Muscle of back (tissue), 13 donors: ENCODE measurements at places on chromosomes 5 and 9.
A peak's percentile ranks its signal among the peaks of the same experiment; 100 is the strongest.

- peak; percentile 72 for DNase-seq
Measured at GRCh38 chr5:14407746-14408175, 173.8 kb upstream of the OTULINL start.

GRCh38 chr5:133404724-133405123, 207.6 kb downstream of the FSTL4 start:
- DNase-seq: no peak

DNA sequence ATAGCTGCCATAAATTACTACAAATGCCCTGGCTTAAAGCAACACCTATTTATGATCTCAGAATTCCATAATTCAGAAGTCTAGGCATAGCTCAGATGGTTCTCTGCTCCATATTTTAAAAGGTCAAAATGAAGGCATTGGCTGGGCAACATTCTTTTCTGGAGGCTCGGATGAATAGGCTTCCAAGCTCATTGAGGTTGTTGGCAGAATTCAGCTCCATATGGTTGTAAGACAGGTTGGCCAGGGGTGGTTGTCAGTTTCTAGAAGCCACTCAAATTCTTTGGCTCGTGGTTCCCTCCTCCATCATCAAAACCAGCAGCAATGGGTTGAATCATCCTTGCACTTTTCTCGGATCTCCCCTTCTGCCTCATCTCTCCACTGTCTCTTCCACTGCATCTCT, 49.4 kb downstream of the TGFBR1 start:
- no peak for DNase-seq

DNA sequence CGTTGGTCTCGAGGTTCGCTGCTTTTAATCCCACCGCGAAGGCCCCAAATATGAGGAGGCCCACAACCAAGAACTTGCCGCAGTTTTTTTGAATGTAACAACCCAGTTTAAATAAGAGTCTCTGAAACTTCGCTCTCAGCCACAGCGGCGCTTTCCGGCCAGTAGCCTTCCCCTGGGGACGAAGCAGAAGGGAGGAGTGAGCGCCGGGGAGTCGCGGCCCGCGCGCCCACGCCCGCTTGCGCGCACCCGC, 10.4 kb downstream of the PTCH1 start:
- DNase-seq: no peak

- no peak for DNase-seq
Measured at GRCh38 chr9:37752642-37753488, 740 bp upstream of the TRMT10B start.

DNA sequence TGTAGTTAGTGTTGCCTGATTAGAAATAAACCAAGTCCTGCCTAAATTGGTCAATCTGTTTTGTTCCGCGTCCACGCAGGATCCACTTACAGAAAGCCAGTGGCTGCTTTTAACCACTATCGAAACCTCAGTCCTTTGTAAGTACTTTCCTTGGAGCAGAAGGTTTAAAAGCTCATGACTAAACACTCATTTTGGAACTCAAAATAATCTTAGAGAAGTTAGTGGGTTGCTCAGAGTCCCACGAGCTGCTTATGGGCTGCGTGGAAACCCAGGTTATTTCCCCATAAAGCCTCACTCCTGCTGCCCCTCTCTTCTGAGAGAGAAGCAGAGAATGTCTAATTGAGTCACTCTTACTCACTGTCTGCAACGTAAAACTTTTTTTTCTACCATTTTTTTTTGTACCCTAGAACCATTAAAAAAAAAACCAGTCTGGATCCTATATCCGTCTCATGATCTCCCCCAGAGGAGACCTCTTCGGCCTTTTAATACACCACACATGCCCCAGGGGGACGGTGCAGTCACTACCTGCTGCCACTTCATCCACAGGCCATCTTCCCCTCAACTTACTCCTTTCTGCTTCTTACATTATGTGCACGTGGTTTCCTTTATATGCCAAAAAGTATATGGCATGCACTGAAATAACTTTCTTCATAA, 7.6 kb downstream of the BASP1 start:
- no peak for DNase-seq

DNA sequence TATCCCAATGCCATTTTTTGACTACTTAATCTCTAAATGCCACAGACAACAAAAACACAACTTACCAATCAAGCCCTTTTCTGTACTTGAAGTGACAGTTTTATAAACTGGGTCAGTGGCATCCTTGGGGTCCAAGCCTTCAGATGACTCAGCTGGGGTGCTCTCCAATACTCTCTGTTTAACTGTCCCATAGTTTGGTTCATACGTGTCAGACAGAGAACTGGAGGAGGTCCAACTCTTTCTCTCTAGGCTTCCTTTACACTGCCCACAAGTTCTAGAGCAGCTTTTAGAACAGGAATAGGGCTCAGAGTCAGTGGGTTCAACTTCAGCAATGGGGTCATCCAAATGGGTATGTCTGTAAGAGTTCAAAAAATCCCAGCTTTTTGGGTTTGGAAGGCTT, 166.9 kb downstream of the CDC42SE2 start:
- DNase-seq: no peak

- peak; percentile 77 for DNase-seq
Measured at GRCh38 chr9:129696944-129697655, 31.7 kb downstream of the PRRX2 start.

DNA sequence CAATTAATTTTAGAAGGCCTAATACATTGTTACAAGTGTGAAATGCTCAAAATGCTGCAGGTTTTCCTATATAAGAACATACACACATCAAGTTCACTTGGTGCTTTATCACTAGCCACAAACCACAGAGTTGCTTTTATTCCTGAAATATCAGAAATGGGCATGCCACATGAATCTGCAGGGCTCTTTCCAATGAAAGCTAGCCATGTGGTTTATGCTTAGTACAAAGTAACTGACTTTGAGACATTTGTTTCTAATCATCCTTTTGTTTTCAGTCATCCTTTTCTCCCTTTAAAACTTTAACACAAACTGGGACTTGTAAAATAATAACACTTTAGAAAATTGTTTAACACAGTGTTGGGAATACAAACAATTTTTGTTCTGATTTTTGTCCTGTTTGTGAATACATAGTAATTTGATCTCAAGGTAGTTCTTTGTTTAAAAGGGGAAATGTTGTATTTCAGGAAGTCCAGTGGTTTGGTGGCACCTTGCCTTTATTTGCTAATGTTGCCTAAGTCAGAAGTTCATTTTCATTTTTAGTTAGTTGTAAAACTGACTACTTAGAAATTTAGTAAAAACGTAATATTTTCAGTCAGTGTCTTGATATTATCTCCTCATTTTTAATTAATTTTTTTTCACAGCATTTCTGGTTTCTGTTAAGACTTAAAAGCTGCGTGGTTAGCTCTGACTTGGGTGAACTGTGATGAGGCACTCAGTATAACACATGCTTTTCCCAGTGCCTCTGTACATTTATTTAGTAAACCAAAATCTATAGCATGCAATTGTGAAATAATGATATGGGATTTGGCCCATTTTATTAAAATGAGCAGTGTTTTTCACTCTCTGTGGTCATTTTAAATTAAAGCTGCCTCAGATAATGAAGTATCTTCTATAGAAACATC, 18.6 kb downstream of the PRDM6 start:
- no peak for DNase-seq
